NCI-H748 treated with DMSO at 0.1 percent for 48 hours (cell line): ENCODE measurements at places on chromosomes 2 and 18.
A peak's percentile ranks its signal among the peaks of the same experiment; 100 is the strongest.

DNA sequence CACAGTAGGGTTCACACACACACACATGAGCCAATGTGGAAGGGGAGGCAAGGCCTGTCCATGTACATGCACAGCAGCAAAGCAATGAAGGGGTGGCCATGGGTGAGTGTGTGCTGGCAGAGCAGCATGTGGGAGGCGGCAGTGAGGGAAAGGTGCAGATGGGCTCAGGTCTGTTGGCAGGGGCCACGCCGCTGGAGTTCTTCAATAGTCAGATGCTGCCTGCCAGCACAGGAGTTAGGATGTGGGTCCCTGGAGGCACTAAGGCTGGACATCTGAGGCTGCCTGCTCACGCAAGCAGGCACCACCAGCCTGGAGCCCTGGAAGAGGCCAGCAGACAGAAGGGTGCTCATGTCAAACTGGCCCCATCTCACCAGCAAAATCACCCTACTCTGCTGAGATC, 1304.9 kb downstream of the DSC3 start:
- DNase-seq = no peak

DNA sequence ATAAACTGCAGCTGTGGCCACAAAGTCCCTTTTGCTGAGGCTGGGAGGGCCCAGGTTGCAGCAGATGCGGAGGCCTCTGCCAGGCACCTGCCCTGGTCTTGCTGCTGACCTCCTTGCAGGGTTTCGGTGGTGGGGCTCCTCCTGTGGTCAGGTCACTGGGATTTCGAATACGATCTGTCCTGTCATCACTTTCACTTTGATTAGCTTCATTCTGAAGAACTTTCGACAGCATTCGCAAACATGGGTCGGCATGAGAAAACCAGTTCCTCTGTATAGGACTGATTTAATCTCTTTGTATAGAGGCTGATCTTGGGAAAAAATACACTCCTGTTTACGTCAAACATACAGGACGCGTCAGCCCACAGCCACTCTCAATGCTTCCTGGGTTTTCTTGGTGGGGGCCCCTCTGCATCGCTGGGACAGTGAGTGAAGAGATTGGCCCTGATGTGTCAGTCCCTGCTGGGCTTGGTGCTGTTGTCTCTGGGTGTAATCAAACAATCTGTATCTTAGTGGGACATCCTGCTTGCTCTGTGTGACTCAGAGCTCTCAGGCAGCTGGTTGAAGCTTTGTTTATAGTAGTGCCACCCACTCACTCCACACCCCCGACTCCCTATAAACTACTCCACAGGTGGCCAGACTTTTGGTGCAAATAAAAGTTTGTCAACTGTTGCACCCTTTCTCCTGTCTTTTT, 209.4 kb upstream of the CXCR4 start:
- no peak for DNase-seq

- DNase-seq = no peak
These were observed 2.9 kb downstream of the MAT2A start for GRCh38 chr2:85541753-85542457.

GRCh38 chr2:51795248-51795888, 763.4 kb upstream of the NRXN1 start:
- DNase-seq = peak; percentile 68

DNA sequence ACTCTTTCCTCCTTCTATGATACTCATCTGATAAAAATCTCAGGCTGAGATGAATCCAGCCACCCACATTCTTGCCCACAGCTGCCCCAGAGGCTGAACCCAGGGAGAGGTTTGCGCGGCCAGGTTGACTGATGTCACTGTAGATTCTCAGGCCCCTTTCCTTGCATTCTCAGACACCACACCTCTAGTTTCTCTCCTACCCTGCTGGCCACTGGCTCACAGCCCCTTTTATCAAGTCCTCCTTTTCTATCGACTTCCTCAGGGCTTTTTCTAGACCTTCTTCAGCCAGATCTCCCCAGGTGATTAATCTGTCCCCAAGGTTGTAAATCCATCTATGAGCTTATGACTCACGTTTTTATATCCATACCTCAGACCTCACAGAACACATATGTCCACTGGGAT, 99.8 kb downstream of the TACR1 start:
- no peak for DNase-seq

DNA sequence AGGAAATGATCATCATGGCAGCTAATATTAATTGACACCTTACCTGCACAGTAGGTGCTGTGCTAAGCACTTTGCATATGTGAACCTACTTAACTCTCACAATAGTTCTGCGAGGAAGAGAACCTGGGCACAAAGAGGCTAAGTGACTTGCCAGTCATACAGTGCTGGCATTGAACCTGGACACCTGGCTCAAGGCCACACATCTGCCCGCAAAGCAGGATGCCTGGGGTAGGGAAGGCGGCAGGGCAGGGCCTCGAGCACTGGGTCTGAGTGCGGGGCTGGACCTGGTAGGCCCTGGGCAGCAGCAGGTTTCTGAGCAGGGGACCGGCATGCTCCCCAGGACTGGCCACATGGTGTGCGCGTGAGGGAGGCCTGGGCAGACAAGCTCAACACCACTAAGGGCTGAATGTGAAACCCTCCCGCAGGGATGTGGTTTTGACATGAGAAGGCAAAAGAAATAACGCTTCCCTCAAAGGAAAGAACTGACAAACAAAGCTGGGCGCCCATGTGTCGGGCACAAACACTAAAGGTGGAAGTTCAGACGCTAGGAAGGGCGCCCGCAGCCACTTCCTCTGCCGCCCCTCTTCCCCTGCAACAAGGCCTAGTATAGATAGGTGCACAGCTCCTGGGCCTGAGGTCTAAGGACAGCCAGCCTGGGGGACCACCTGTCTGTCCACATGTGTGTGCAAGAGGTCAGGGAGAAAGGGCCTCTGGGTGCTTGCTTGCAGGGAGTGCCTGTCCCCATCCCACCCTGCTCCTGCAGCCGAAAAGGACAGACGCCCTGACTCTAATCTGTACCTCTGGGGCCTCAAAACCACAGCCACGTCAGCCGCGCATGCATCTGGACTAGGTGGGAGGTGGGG, 92.5 kb downstream of the ZFP36L2 start:
- no peak for DNase-seq

- DNase-seq = no peak
These were observed 5.3 kb upstream of the FOSL2 start for GRCh38 chr2:28387082-28387960.

GRCh38 chr18:79553154-79553553, 126.4 kb upstream of the CTDP1 start:
- no peak for DNase-seq

DNA sequence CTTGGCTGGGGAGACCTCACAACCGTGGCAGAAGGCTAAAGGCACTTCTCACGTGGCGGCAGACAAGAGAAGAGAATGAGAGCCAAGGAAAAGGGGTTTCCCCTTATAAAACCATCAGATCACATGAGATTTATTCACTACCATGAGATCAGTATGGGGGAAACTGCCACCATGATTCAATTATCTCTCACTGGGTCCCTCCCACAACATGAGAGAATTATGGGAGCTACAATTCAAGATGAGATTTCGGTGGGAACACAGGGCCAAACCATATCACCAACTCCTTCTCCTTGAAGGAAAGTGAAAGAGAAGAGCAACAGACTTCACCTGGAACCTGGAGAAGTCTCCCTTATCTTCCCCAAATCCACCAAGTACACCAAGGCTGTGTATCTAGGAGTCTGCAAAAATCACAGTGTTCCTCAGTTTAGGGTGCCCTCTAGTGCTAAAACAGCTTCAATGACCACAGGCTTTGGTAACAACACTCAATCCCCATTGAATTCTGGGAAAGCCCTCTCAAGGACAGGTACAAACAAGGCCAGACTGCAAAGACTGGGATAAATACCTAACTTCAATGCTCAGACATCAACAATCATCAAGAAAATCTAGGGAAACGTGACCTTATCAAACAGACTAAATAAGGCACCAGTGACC, 148.8 kb upstream of the SRD5A2 start:
- DNase-seq = no peak

- DNase-seq = no peak
These were observed 57.7 kb downstream of the CENPO start for GRCh38 chr2:24850944-24851343.
